ENCODE measurements at places on chromosomes 13 and 19. TPM values are rescaled to one million over a fixed set of nuclear protein-coding genes. Genes with fewer than 3 reads are reported as not detected.

GRCh38 chr19:55441319-55441691 lies 1.8 kb downstream of the SHISA7 start:
- no peak for DNase-seq

DNA sequence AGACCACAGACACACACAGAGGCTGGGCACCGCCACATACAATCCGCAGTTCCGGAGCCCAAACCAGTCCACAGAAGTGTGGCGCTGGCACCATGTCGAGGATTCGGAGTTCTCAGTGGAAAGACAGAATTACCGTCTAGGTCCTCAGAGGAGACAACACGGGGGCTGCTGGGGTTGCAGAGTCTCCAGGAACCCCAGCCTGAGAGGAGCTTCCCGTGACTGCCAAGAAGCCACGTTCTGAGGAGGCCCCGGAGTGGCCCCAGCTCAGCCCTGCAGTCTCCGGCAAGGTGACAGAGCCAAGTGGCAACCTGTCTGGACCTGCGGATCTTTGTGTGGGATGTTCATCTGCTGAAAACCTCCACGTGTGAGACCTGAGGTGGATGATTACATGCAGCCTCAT lies 7.3 kb upstream of the ADPRHL1 start:
- DNase-seq, result no peak

DNA sequence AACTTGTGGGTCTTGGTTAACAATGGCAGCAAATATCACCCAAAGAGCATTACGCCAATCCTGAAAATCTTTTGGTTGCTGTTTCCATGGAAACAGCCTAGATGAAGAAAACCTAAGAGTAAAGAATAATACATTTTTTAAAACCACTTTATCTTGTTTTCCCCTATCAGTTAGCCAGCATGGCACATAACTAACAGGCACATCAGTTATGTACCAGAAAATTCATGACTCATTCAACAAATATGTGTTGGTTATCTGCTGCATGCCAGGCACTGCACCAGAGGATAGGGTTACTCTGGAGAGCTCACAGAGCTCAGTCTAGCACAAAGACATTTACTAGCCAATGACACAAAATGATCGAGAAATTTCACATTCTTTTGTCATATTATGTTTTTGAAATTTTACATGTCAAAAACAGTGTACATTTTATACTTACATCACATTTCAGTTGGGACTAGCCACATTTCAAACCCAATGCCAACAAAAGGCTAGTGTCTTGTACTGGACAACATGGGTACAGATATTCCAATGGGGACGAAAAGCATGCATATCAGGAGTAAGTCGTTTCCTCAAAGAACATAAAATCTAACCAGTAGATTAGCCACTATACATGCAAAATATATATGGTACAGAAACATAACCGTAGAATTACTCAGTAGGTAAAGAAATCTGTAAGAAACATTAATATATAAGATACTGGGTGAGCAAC lies 20.3 kb downstream of the LNX2 start:
- no peak for DNase-seq

DNA sequence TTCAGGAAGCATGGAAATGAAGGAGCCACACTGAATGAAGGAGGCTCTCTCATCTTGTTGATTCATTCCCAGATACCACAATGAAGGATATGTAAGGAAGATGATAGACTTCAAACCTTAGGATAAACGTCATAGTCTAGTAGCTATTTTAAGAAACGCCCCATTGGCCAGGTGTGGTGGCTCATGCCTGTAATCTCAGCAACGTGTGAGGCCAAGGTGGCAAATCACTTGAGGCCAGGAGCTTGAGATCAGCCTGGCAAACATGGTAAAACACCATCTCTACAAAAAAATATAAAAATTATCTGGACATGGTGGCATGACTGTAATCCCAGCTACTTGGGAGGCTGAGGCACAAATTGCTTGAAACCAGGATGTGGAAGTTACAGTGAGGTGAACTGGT lies 17.1 kb upstream of the ZNF841 start:
- DNase-seq, result no peak

DNA sequence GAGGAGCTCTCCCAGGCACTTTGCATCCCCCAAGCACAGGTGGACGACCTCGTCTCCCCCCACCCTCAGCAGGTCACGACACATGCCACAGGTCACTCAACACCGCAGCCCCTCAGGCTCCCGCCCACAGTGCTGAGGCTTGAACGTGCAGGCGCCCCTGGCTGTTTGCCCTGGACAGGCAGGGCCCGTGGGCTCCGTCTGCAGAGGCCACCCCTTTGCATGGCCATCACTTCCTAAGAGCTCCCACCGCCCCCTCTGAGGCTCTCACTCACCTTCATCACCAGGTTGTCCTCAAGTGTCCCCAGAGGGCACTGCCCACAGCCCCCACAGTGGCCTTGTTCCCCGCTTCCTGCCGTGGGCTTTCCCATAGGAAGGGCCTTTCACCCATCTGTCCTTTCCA lies 132.1 kb upstream of the MCF2L start:
- DNase-seq, result no peak

DNA sequence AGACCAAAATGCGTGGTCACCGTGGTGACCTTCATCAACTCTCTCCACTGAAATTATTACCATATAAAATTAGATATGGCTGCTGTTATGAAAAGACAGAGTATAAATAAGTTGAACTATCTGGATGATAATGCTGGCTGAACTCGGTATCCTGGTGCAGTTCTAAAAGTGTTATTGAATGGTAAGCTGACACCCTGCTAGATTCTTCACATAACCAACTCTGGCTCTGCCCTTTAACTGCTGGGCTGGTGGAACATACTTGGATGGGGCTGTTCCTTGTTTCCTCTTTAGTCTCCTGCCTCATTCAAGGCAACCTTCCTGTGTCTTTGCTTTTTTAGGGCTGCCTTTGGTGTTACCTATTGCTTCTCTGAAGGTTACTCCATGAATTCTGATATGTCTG lies 106.9 kb downstream of the FGF9 start:
- DNase-seq, result no peak

GRCh38 chr13:107883561-107884175 lies 331.7 kb downstream of the LIG4 start:
- DNase-seq, result no peak

DNA sequence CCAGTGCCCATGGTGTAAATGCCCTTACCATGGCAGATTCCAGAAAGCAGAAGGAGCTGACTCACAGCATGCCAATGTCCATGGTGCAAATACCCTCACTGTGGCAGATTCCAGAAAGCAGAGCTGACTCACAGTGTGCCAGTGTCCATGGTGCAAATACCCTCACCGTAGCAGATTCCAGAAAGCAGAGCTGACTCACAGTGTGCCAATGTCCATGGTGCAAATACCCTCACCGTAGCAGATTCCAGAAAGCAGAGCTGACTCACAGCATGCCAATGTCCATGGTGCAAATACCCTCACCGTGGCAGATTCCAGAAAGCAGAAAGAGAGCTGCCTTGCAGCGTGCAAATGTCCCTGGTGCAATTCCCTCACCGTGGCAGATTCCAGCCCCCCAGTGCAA lies 163.8 kb upstream of the SOX1 start:
- DNase-seq, result no peak

- no peak for DNase-seq
Measured at GRCh38 chr13:113621046-113621445, 36.5 kb downstream of the TFDP1 start.

DNA sequence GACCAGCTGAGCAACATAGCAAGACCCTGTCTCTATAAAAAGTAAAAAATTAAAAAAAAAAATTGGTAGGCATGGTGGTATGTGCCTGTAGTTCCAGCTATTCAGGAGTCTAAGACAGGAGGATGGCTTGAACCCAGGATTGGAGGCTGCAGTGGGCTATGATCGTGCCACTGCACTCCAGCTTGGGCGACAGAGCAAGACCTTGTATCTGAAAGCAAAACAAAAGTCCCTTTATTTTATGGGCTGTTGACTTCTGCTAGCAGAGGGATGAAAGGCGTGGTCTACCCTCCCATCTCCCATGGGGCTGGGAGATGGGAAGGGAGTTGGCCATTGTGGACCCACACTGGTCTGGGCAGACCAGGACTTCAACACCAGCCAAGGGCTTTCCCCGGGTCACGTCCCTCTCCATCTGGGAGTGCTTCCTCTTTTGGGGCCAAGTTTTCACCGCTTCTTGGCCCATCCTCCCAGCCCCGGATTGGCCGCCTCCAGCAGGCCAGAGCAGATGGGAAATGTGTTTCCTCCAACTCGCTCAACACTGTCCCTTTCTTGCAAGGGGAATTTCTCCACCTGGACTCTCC lies 2.2 kb upstream of the TNFSF9 start:
- no peak for DNase-seq

DNA sequence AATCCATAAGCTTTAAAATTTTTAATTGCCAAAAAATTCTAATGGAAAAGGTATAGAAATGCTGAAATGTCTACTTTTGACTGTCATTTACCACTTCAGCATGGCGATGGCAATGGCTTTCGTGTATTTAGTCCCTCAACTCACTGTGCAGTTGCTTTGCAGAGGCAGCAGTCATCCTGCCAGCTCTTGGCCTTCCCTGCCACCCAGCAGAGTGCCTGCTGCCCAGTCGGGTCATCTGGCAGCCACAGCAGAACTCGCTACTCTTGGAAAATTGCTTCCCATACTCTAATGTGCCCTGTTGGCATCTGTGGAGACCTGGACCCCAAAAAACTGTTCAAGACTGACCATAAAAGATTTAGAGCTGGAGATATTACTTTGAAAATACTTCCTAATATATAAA lies 383.2 kb downstream of the UQCRFS1 start:
- no peak for DNase-seq

DNA sequence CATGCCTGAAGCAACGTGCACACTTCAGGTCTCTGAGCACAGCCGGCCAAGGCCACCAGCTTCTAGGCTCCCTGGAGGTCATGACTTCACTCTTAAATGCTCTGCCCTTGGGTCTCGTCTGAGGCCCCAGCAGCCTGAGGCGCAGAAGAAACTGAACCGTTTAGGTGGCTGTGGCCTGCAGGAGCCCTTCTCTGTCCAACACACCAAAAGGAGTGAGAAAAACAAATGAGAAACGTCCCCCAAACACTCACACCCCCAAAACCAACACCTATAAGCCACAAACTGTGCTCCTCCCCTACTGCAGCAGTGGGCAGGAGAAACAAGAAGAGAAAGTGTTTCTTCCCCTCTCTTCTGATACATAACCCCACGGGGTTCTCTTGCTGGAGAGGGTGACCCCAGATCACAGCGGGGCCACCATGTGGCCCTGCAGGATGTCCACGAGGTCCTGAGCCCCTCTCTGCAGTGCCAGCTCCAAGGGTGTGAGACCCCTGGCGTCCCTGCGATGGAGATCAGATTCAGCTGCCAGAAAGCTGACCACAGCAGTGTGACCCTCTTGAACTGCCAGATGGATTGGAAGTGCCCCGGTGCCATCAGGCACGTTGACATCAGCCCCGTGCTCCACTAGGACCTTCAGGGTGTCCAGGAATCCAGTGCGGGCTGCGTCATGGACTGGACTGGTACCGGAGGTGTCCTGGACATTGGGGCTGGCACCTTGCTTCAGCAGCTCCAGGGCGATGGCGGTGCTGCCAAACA lies 1.0 kb upstream of the KRI1 start:
- no peak for DNase-seq

GRCh38 chr19:6744381-6745301 lies 5.2 kb downstream of the TRIP10 start:
- peak; percentile 62 for DNase-seq

- DNase-seq, result no peak
Measured at GRCh38 chr19:1715540-1715939, 37.8 kb upstream of the ONECUT3 start.

DNA sequence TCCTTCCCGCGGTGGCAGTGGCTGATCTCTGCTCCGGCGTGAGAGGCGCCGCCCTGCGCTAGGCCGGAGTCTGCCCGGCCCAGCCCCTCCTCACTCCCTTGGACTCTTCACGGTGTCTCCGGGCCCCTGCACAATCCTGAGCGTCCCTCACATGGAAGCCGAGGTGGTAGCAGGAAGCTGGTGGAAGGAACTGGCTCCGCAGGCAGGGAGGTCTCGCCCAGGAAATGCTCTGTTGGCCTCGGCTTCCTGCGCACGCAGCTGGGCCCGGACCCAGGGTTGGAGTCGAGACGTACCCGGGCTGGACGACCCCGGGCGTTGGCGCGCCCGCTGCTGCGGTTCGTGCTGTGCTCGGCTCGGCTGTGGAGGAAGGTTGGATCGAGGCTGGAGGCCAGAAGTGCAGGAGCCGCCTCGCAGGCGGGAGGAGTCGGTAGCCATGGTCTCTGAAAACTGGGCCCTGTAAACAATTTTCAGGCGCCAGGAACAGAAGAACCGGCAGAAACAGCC lies 46.3 kb downstream of the ZNF724 start:
- peak; percentile 18 for DNase-seq

Gene SLC7A10
- polyA plus RNA-seq, result 1.4 TPM

Gene ZNF581
- polyA plus RNA-seq, result 17.7 TPM

Gene ASF1B
- 5.1 TPM for polyA plus RNA-seq

Gene DACH1
- polyA plus RNA-seq, result 6.5 TPM

Gene KLF1
- polyA plus RNA-seq, result 0.09 TPM

Gene ZNF146
- polyA plus RNA-seq, result 71.6 TPM

Gene ZNF723
- not detected for polyA plus RNA-seq

Gene MIR17HG
- 0.67 TPM for polyA plus RNA-seq

Gene ZDHHC20
- polyA plus RNA-seq, result 17.8 TPM

Measured in small intestine (tissue), 16 donors.